ENCODE measurements at places on chromosomes 11 and 22. TPM values are rescaled to one million over a fixed set of nuclear protein-coding genes. Genes with fewer than 3 reads are reported as not detected.

The MOV10L1 gene
- total RNA-seq = not detected

The OSBP2 gene
- 15.0 TPM for total RNA-seq

The GPR83 gene
- total RNA-seq = 0.06 TPM

The KRTAP5-3 gene
- not detected for total RNA-seq

The CEP164 gene
- 18.5 TPM for total RNA-seq

The SPTBN2 gene
- 8.2 TPM for total RNA-seq

The KDM4D gene
- total RNA-seq = 0.43 TPM

The OR52N4 gene
- not detected for total RNA-seq

The SYT8 gene
- total RNA-seq = not detected

Data from A549 treated with CpdA at 1 μM for 4 hours (cell line).